ENCODE measurements at places on chromosomes 13 and 19.

GRCh38 chr19:30471441-30471840 is 99.3 kb downstream of the ZNF536 start:
- no peak for DNase-seq

DNA sequence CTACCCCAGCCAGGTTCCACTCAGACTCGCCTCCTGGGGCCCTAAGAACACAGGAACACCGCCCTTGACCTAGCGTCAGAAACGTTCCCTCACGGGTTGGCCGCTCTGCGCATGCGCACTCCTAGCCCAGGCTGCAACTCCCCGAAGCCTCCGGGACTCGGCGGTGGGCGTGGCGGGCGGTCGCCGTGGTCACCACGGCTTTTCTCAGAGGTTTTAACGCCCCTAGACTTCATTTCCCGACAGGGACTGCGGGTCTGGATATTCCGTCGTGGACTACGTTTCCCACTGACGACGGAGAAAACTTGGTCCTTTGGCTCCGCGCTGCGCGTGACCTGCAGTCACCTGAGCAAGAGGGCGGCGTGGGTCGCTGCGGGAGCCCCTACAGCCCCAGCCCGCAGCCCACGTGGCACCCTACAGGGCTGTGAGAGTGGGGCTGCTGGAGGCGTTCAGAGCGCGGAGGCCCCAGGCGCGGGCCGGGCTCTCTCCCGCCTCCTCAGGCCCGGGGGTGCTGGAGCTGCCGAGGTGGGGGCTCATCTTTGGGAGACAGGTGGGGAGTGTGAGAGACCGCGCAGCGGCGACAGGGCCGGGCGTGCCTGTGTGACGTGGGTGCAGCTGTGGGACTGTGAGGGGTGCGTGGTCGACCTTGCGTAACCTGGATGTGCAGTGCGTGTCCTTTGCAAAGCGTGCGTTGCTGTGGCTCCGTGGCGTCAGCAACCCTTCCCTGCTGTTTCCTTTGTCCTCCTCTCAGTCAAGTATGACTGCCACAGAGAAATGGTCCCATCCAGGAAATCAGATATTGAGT is 38.0 kb upstream of the ZNF573 start:
- DNase-seq: peak; percentile 78

DNA sequence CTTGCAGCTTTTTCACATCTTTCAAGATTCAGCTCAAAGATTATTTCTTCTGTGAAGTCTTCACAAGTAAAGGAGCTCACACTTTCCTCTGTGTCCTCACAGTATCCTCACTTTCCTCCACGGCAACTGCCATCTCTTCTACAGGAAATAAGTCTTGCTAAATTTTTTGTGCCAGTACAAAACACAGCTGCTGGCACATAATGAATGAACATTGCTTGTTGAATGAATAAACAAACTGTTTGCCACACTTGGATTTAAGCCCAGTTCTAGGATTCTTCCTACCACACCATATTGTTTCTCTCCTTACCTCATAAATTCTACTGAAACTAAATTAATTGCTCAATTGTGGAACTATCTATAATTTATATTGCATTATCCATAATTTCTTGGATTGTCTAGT is 59.5 kb downstream of the RAP2A start:
- DNase-seq: no peak

DNA sequence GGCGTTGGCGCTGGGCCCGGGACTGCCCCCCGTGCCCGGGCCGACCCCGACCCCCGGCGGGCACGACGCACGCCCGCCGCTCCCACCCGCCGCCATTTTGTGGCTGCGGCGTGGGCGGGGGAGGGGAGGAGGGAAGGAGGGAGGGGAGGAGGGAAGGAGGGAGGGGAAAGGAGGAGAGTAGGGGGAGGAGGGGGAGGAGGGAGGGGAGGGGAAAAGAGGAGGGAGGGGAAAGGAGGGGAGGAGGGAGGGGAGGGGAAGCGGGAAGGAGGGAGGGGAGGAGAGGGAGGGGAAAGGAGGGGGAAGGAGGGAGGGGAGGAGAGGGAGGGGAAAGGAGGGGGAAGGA is at the start of gene BTBD2:
Gene BTBD2 (minus strand): TSS at position 107 of the 343 bp plus-strand sequence. CDS start 11 bp downstream, at position 96.
- DNase-seq: peak; percentile 57

GRCh38 chr13:47841151-47841550 is 159.9 kb downstream of the SUCLA2 start:
- DNase-seq: no peak

DNA sequence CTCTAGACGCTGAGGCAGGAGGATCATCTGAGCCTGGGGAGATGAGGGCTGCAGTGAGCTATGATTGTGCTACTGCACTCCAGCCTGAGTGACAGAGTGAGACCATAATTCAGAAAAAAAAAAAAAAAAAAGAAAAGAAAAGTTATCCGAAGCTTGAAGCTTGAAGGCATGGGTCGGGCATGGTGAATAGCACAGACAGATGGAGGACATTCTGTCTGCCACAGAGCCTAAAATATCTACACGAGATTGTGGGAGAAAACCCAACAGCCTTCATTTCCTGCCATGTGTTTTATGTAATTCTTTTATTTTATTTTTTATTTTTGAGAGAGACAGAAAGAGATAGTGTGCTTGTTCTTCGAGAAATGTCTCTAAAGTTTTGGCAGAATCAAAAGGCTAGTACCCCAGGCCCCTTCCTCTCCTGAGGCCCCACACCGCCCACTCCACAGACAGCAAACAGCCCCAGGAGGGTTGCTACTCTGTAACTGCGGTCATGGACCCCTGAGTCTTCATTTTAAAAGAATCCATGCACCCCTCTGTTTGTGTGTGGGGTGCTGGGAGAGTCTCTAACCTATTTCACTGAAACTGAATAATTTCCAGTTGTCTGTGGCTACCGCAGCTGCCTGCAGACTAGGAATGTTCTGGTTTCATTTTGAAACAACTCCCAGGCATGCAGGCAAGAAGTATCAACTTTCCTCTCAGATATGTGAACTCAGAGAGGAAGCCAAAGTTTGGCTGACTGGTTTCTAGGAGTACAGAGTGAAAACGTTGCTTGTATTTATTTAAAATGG is 38.4 kb upstream of the RCBTB2 start:
- DNase-seq: peak; percentile 87
